ENCODE measurements at places on chromosomes 6 and 20.

DNA sequence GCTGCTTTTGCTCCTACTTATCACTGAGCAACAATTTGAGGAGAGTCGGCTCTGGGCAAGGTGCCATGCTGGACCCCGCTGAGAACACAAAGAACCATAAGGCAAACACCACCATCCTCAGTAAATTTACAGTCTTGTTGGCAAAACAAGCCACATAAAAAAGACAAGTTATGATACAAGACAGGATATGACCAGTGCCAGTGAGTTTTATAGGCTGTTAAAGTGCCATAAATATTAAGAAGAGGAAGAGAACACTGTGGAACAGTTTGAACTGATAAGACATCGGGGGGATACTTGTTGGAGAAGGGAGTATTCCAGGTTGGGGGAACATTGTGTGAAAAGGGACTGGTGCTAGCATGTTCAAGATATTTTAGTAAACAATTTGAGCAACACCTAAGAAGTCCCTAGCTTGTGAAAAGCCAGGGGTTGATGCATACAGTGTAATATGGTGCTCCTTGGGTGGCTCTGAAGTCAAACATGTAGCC is 25.3 kb upstream of the RIPOR2 start:
- no peak for ATAC-seq

DNA sequence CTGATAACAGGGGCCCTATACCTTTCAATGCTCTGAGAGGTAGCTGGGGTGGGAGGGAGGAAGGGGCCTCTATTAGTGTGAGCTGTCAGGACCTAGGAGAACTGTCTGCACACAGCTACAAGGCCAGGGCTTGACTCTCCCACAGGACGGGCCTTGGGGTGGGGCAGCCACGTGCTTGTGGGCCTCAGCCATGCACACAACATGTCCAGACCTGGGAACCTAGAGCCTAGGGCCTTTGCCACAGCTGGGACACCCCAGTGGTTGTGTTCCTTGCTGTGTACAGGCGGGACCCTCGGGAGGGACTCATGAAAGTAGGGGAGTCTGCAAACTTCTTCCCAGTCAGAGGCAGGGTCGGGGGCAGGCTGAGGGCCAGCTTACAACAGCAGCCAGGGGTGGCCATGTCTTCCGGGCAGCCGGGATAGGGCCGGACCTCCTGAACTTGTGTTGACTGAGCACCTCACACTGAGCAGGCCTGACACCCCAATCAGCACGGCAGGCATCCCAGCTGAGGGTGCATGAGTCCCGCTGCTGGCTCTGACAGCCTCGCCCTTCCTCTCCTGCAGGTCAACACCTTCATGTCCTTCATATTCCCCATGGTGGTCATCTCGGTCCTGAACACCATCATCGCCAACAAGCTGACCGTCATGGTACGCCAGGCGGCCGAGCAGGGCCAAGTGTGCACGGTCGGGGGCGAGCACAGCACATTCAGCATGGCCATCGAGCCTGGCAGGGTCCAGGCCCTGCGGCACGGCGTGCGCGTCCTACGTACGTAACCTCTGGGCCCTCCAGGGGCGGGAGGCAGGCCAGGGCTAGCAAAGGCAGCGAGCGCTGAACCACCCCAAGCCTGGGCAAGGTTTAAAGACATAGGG is 41.9 kb upstream of the MRGBP start:
- peak; percentile 13 for ATAC-seq

DNA sequence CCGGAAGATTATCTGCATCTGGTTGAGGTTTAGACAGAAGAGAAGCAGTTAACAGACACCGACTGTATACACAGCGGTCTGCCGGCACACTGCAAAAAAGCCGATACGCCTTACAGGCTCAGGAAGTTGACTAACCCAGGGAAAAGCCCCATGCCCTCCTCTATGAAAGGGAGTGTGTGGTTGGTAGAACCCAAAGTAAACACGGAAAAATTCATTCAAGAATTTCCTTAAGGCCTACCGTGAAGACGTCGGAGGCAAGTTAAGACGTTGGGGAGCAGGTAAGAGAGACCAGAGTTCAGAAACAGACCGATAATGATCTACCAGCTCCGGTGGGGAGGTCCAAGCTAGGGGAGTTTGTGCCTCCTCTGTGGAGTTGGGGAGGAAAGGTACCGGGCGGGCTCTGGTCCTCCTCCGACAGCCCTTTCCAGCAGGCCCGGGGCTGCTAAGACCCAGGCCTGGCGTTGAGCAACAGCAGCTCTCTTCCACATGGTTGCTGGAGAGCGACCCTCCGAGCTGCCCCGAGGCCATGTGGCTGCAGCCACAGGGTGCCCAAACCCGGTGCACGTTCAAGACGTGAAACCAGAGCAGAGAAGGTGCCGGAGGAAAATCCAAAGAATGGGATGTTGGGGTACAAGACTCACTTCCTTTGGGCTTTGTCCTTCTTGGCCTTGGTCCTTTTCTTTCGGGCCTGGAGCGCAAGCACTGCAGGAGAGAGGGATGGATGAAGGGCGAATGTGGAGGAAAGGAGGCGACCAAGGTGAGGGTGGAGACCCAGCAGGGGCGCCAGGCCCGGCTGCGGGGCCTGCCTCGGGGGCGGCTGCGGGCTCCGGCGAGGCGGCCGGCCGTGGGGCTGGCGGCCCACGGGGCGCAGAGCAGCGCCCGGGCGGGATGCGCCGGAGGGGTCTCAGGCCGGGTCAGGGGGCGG is 809 bp downstream of the SRPK1 start:
- ATAC-seq = peak; percentile 60

- no peak for ATAC-seq
Observed at GRCh38 chr20:8443464-8444072, 311.5 kb downstream of the PLCB1 start.

GRCh38 chr6:19536838-19537237 is 300.3 kb upstream of the ID4 start:
- ATAC-seq = no peak

DNA sequence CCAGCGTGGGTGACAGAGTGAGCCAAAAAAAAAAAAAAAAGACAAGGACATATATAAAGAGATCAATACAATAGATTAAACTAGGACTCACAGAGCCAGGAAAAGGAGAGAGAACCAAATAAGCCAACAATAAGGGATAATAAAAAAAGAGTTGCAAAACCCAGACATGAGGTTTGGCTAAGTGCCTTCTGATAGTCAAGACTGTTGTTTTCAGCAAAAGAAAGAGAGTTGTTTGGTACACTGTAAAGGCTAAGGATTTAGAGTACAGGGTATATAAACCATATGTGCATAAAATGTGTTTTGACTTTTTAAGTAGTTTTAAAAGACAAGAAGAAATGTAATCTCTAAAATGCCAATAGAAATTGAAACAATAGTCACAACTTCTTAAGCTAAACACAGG is 42.8 kb downstream of the RPF2 start:
- ATAC-seq = no peak

DNA sequence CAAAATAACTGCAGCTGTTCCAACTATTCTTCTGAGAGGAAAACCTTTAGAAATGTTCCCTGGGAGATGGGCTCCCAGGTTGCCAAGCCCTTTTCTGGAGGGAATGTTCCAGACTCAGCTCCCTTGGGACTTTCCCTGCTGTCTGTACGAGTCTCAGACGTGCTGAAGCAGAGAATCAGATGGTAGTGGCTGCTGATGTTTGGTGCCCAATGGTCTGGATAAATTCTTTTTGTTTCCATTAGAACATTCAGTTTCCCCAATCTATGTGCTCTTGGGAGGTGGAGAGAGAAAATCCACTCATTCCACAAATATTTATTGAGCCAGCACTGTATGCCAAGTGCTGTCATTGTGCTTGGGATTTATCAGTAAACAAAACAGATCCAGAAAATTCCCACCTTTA is 40.0 kb downstream of the SNHG17 start:
- no peak for ATAC-seq

DNA sequence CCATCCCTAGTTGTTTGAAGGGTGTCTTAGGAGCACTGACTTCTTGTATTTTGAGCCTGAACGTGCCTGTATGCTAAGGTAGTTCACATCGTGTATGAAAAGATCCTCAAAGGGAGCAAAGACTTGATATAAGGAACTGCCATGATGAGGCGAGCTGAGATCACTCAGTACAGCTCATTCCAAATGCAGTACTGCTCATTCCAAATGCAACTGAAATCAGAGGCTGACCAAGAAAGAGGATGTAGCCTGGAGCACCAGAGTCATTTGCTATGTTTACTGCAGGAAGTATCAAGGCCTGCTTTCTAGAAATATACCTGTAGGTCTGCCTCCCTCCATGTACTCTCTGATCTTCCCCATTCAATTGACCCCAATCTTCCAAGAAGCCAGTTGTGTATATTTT is 832.2 kb downstream of the EYS start:
- no peak for ATAC-seq

- ATAC-seq = no peak
Observed at GRCh38 chr6:77368660-77369313, 94.5 kb downstream of the HTR1B start.

DNA sequence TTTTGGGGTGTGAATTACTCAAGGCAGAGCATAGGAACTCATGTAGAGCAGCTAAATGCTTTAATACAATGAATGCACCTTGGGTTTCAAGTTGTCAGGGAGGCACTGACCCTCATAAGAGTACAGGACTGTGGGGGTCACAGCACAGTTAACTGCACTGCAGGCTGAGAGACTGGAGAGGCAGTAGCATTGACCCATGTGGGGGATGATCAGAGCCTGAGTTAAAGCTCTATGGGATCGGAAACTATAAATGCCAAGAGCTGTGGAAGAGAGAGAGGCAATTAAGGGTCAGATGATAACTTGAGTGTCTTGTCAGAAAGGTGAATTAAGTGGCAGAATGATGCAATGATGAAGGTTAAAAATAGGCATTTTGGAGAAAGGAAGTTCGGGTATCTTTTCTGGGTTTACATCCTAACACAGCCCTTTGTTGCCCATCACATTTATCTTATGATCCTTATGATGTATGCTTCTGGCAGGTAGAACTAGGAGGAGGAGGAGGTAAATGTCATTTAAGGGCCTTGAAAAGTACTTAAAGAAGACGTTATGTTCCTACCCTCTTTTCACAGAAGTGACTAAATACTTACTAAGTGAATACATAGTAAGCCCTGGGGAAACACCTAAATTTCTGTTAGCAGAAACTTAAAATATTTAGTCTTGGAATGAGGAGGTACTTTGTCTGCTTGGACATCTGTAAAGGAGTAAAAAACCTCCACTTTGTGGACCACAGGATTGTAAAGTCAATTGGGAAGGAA is 24.2 kb downstream of the LRRC1 start:
- ATAC-seq = no peak

- ATAC-seq = no peak
Observed at GRCh38 chr6:15517600-15517999, 145.2 kb downstream of the DTNBP1 start.

- ATAC-seq = no peak
Observed at GRCh38 chr6:132316970-132317369, 84.3 kb downstream of the MOXD1 start.

DNA sequence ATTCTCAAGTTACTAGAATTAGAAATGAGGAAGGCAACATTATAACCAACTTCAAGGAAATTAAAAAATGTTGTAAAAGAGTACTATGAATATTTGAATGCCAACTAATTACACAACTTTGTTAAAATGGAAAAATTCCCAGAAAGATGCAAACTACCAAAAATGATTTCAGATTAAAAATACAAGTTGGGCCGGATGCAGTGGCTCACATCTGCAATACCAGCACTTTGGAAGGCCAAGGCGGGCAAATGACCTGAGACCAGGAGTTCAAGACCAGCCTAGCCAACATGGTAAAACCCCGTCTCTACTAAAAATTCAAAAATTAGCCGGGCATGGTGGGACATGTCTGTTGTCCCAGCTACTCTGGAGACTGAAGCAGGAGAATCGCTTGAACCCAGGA is 874.2 kb upstream of the GJE1 start:
- no peak for ATAC-seq

DNA sequence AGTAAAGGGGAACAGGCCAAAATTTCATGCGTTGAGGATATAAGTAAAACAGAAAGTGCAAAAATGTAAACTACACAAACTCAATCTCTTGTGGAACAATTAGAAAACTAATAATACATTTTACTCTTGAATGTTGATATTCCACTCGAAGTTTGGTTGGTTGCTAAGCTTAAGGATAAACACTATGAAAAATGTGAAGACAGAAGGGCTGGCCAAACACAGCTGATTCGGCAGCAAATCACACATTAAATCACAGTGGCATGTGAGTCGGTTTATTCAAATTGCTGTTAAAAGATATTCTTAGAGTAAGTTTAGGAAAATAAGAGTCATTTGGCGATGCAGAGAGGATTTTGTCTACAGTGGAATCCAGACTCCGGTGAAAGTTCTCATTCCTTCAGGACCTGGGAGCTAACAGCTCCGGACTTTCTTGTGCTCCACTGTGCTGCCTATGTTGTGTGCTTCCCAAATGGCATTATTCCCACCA is 1.4 kb upstream of the EPM2A start:
- no peak for ATAC-seq

DNA sequence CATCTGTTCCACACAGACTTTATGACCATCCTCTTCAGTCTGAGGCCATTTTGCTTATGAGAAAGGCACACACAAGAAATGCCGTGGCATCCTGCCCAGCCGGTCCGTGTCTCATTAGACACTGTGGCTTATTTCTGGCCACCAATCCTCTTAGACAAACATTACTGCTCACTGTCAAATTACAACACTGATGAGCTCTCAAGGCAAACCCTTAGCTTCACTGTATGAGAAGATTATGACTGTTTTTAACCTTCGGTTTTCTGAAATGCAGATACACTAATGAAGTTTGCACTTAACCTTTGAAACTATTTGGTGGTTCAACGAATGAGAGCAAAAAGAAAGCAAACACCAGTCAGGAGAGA is 50.5 kb upstream of the DST start:
- no peak for ATAC-seq

- no peak for ATAC-seq
Observed at GRCh38 chr20:2313316-2313715, 17.5 kb downstream of the TGM3 start.

DNA sequence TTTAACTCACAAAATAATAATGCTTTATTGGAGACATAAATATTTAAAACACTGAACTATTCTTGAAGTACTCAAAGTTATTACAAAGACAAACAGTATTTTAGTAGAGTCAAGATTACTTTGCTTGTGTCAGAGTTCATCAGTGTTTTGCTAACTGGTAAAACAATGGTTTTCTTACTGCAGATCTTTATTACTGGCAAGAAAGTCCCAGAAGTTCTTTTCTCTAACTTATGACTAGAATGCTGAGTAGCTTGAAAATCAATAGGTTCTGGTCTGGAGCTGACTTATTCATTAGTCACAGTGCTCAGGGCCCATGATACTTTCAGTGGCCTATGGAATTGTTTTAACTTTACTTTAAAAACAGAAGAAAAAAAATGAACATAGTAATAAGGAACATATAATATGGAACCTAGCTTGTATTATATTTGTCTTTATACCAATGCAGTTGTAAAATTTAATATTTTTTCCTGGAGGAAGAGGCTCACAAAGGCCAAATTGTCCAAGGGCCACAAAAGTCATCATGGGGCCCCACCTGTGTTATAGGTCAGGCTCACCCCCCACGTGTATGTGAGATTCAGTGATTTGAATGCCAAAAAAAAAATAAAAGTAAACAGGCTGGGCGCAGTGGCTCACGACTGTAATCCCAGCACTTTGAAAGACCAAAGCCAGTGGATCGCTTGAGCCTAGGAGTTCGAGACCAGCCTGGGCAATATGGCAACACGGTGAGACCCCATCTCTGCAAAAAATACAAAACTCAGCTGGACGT is 53.3 kb downstream of the PLEKHG1 start:
- ATAC-seq = no peak

Data from stimulated activated memory B cell treated with anti-CD40 and anti-IgM and Interleukin-4, amounts not matched to agents 10 μg/mL and 1 μg/mL and 100 μg/mL, for 72 hours (primary cell).